ENCODE measurements at places on chromosomes 16 and 17.

- peak; percentile 24 for DNase-seq
Observed at GRCh38 chr16:28326881-28327610, 34.7 kb downstream of the SBK1 start.

DNA sequence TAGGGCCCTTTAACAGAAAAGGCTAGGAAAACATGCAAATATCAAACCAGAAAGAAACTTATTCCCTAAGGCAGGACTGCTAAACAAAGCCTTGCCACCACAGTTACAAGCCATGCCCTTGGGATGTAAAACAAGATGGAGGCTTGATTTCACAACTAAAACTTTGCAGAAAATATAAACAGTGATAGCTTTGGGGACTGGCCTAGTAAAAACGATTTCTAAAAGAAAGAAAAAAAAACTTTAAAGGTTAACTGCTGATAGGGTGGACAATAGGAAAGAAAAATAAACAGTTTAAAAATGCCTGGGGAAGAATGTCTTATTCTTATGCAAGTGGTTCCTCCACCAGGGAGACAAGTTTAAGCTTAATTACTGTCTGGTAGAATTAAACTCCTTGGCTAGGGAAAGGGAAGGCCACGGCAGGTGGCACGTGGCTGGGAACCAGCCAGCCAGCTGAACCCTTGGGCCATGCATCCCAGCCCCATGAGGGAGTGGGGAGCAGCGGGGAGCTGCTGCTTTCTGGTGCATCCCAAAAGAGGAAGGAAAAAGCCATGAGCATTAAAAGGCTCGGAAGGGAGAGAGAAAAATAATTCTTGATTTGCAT is 10.7 kb upstream of the TMC5 start:
- no peak for DNase-seq

DNA sequence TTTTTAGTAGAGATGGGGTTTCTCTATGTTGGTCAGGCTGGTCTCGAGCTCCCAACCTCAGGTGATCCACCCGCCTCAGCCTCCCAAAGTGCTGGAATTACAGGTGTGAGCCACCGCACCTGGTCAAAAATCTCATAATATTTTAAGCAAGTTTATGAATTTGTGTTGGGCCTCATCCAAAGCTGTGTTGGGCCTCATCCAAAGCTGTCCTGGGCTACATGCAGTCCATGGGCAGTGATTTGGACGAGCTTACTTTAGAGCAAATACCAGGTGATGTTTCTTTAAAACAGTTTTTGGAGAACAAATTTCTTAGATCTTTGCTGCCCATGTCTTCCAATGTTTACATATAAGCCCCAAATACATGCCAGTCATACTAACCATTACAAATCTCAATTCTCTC is 84.4 kb upstream of the C17orf78 start:
- no peak for DNase-seq

- DNase-seq: peak; percentile 60
Observed at GRCh38 chr17:38727736-38728135, 2.4 kb upstream of the CISD3 start.

DNA sequence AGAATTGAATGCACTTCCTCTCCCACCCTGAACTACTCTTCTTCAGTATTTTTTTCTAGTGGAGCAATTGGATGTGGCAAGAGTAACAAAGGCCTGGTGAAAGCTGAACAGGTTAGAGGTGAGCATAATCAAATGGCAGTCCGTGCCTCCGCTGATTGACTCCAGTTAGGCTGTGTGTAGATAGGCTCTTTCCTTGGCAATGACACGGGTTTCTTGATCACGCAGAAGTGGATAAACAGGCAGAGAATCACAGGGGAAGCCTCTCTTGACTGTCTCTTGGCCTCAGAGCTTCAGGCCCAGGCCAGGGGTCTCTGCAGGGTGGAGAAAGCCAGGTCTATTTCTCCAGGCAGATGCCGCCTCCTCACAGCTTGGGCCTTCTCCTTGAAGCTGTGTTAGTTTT is 4.2 kb downstream of the CD300LB start:
- no peak for DNase-seq

DNA sequence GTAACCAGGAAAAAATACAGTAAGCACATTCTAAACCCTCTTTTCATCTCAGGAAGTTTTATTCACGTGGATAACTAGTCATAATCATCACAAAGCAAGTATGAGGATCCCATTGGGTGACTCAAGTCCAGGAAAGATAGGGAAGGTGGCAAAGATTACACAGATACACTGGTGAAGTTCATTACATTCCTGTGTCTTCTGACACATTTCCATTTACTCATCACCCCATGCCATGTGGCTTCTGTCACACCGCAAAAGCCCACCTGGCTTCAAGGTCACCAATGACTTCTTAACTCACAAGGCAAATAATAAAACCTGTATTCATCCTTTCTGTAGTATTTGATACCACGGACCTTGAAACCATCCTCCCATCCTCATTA is 17.0 kb downstream of the HS3ST3A1 start:
- no peak for DNase-seq

DNA sequence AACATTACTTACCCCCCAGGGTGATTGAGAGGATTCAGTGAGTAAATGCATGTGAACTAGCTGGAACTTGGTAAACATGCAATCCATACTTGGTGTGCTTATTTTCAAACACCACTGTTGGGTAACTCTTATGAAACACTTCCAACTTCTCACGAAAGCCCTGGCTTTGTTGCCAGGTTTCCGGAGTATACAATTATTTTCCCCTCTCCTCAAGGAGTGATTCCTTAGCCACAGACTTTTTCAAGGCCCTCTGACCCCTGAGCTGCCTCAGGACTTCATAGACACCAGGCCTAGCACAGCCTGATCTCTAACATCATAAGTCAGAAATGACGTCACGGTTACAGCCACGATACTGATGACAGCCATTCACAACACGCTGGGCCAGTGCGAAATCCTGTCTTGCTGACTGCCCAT is 27.6 kb downstream of the HSD17B2 start:
- DNase-seq: no peak

- no peak for DNase-seq
Observed at GRCh38 chr17:67239597-67239996, 5.4 kb downstream of the HELZ start.

All from T-helper 2 cell (primary cell).